ENCODE measurements at places on chromosomes 11 and 22.

DNA sequence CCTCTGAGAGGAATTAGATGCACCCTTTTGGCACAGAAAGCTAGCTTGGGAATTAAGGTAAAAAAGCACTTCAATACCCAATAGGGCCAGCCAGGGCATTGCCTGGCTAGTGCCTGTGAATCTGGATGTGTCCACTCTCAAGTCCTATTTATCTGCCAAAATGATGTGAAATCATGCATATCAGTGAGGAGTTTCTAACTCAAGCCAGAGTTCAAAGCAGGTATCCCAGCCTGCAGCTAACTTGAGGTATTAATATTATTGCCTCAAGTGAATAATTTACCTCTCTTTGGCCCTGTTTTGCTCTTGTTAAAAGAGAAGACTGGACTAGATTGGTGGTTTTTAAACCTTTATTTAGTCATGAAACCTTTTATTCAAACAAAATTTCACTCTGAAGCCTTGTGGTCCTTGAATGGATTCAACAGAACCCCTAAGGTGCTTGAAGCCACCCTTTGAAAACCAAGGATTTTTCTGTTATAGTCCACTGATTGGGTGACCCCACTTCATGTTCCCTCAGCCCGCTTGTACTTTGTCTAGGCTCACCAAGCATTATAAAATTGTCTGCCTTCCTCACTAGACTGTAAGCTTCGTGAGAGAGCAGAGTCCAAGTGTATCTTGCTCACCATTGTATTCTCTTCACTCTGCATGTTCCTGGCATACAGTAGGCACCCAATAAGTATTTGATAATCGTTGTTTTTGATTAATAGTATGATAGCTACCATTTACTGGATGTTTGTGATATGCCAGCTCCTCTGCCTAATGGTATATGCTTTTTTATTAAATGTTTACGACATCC lies 4.5 kb downstream of the RNF121 start:
- no peak for DNase-seq

GRCh38 chr11:65482306-65482850 lies 16.5 kb upstream of the MALAT1 start:
- DNase-seq: no peak

GRCh38 chr11:62614275-62614674 lies 1.2 kb downstream of the ROM1 start:
- no peak for DNase-seq

- no peak for DNase-seq
Measured at GRCh38 chr22:38853196-38853651, 9.4 kb upstream of the NPTXR start.

GRCh38 chr11:69218271-69218682 lies 62.5 kb downstream of the SMIM38 start:
- no peak for DNase-seq

DNA sequence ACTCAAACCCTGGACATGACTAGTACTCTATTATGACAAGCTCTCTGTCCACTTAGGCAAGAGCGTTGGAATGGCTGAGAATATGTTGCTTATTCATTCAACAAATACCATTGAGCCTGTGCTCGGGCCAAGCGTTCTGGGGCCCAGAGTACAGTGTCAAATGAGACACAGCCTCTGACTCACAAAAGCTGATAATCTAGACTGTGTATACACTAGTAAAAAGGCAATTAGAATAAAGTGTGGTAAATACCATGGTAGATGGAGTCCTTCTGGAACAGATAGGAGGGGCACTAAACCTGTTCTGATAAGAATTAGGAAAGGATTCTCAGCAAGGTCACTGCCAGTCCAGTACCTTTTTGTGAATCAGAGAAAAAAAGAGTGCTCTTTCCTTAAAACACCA lies 24.7 kb downstream of the KCNE3 start:
- DNase-seq: no peak

GRCh38 chr22:30234786-30235470 lies 11.6 kb downstream of the LIF start:
- no peak for DNase-seq

GRCh38 chr22:24209687-24210086 lies 28.4 kb downstream of the SUSD2 start:
- no peak for DNase-seq

DNA sequence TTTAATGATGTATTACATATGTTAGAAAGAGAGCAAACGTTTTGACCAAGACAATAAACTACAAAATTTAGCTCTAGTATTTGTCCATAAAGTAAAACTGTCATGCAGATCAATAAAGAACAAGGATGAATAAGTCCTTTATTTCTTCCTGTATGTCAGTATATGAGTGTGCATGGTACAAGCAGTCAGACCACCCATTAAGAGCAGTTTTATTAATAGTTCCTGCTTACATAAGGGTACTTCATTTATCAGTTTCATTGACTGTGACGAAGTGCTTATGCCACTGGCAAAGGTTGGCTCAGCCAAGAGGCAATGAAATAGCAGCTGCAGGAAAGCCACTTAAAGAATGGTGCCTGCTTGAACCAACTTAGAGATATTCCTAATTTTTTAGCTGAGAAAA lies 913.0 kb upstream of the CNTN5 start:
- no peak for DNase-seq

- DNase-seq: no peak
Measured at GRCh38 chr11:47376107-47376524, 2.2 kb downstream of the SPI1 start.

GRCh38 chr11:121741761-121742361 lies 289.1 kb upstream of the SORL1-AS1 start:
- no peak for DNase-seq

GRCh38 chr11:76321820-76322524 lies 59.0 kb downstream of the THAP12 start:
- DNase-seq: no peak

DNA sequence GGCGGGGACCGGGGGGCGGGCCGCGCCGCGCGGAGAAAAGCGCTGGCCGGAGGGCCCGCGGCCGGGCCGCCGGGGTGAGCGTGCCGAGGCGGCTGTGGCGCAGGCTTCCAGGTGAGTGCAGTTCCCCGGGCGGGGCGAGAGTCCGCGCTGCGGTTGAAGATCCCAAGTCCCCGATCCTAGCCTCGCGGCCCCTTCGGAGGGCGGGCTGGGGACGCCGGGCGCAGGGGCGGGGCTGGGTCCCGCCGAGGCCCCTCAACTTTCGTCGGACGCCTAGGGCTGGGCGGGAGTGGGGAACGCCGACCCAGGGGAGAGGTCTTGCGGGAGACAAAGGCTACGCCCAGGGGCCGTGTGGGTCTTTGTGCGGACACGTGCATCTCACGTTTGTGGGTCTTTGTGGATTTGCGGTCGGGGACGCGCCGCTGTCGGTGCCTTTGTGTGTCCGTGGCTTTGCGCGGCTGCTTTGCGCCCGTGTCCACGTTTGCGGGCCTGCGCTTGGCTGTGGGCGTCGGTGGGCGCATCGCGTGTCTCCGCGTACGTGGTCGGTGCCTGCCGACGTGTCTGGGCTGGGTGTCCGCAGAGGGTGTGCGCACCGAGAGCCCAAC lies at the start of gene TSKU:
TSKU (plus strand) TSS at position 63 of the 602 bp plus-strand sequence. CDS start 12,261 bp downstream, outside the sequence.
- no peak for DNase-seq
